ENCODE measurements at places on chromosomes 1 and 21.

DNA sequence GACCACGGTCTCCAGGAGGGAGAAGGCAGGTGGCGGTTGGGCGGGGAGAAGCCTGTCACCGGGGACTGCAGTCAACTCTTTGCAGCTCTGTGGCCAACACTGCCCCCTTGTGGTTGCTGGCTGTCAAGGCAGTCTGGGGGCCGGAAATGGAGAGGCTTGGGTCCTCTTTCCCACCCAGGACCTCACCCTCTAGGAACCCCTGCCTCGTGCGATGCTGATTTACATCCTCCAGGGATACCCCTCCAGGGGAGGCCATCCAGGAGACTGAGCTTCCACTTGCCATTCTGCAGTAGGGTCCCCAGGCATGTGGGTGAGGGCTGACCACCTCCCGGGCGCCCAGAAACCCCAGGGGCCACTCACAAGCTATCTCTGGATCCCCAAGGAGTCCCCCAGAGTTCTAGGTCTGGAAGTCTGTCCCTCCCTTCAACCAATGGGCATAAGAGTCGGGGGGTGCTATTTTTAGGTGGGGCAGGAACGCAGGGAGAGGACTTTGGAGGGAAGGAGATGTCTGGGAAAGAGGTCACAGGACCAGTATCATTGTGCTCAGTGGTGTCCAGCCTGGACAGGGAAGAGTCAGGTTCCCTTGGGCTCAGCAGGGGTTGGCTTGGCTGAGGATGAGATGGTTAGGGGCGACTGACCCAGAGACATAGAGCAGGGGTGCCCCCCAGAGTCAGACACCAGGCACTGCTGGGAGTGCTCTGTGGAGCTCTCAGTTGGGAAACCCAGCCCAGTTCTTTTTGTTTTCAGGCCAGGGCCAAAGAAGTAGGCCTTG lies 7.1 kb upstream of the GPR61 start:
- DNase-seq, result peak; percentile 90

GRCh38 chr1:119743776-119744597 lies 24.7 kb downstream of the HMGCS2 start:
- DNase-seq, result peak; percentile 56

- no peak for DNase-seq
Observed at GRCh38 chr21:33993286-33994231, 78.0 kb upstream of the ATP5PO start.

GRCh38 chr1:44831516-44831915 lies 11.5 kb downstream of the PTCH2 start:
- DNase-seq, result no peak
